WTC11 (cell line): ENCODE measurements at places on chromosomes 11 and 22.

- peaks cover 12% of the 10 kb centered on the region for H3K4me1 ChIP-seq
- no peak for DNase-seq
- peak overlapping the region; percentile 22 for H3K4me3 ChIP-seq
- H3K27me3 ChIP-seq, result no peaks in the 10 kb centered on the region; the same call in 1 of the 2 replicates
- H3K36me3 ChIP-seq, result no peaks in the 10 kb centered on the region
These were observed 46.7 kb upstream of the PARVA start for GRCh38 chr11:12330485-12331231.

GRCh38 chr11:109697140-109697843 lies 275.3 kb downstream of the C11orf87 start:
- H3K36me3 ChIP-seq, result no peaks in the 10 kb centered on the region; the same call in 1 of the 2 replicates
- DNase-seq, result peak; percentile 33
- no peaks in the 10 kb centered on the region; the same call in 1 of the 2 replicates for H3K27me3 ChIP-seq
- H3K4me1 ChIP-seq, result no peaks in the 10 kb centered on the region
- no peak overlapping the region for H3K4me3 ChIP-seq

- DNase-seq, result no peak
- no peaks in the 10 kb centered on the region for H3K36me3 ChIP-seq
- H3K27me3 ChIP-seq, result no peaks in the 10 kb centered on the region
These were observed 798.0 kb downstream of the DLG2 start for GRCh38 chr11:84829162-84829561.

GRCh38 chr11:69167916-69168691 lies 12.4 kb downstream of the SMIM38 start:
- H3K4me3 ChIP-seq, result no peak overlapping the region
- H3K27me3 ChIP-seq, result no peaks in the 10 kb centered on the region; the same call in 1 of the 2 replicates
- DNase-seq, result no peak
- H3K4me1 ChIP-seq, result peaks cover 9% of the 10 kb centered on the region
- no peak overlapping the region for H3K27ac ChIP-seq

GRCh38 chr11:73995247-73995646 lies 12.6 kb upstream of the UCP2 start:
- H3K27ac ChIP-seq, result no peak overlapping the region
- H3K36me3 ChIP-seq, result no peaks in the 10 kb centered on the region
- no peak for DNase-seq
- no peak overlapping the region for H3K4me3 ChIP-seq
- H3K27me3 ChIP-seq, result no peaks in the 10 kb centered on the region
- peaks cover 11% of the 10 kb centered on the region for H3K4me1 ChIP-seq

- no peak for DNase-seq
- H3K4me3 ChIP-seq, result no peak overlapping the region
- H3K36me3 ChIP-seq, result no peaks in the 10 kb centered on the region
- H3K4me1 ChIP-seq, result peaks cover 39% of the 10 kb centered on the region
These were observed 87.8 kb downstream of the FEZ1 start for GRCh38 chr11:125408311-125408711.

- H3K27me3 ChIP-seq, result no peaks in the 10 kb centered on the region
- peaks cover 10% of the 10 kb centered on the region; the same call in 1 of the 2 replicates for H3K4me1 ChIP-seq
- no peak overlapping the region for H3K27ac ChIP-seq
- H3K36me3 ChIP-seq, result peaks cover 13% of the 10 kb centered on the region
These were observed 6.4 kb downstream of the RCE1 start for GRCh38 chr11:66849501-66850234.

DNA sequence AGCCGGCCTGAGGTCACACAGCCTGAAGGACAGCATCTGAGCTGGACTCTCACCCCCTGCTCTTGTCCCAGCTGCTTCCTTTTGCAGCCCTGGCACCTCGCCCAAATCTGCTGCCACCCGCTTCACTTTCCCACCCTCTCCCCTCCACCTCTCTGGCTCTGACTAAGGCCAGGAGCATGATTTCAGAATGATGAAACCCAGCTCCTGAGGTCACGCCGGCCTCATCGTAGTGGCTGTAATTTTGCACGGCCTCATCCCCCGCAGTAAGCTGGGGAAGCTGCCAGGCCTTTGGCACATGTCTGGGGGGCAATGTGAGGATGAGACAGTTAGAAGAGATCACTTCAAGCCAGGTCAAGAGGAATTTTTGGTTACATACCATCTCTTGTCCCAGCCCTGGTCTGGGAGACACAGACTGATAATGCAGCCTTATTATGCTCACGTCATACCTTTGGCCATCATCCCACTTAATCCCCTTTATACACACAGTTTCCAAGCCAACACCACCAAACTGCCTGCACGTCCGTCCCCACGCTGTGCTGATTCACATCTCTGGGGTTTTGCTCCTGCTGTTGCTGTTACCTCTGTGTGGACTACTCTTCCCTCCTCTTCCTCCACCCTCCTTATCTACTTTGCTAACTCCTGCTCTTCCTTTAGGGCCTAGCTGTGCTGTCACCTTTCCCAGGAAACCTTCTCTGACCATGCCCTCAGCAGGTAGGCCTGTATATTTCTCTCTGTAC lies 58.1 kb downstream of the CHRDL2 start:
- H3K36me3 ChIP-seq, result peaks cover 4% of the 10 kb centered on the region
- no peak overlapping the region for H3K27ac ChIP-seq
- no peak for DNase-seq
- no peak overlapping the region for H3K4me3 ChIP-seq
- no peaks in the 10 kb centered on the region; the same call in 1 of the 2 replicates for H3K27me3 ChIP-seq
